ENCODE measurements at places on chromosomes 16 and 17.

GRCh38 chr16:55498101-55498500 is 10.8 kb upstream of the LPCAT2 start:
- no peak for DNase-seq

DNA sequence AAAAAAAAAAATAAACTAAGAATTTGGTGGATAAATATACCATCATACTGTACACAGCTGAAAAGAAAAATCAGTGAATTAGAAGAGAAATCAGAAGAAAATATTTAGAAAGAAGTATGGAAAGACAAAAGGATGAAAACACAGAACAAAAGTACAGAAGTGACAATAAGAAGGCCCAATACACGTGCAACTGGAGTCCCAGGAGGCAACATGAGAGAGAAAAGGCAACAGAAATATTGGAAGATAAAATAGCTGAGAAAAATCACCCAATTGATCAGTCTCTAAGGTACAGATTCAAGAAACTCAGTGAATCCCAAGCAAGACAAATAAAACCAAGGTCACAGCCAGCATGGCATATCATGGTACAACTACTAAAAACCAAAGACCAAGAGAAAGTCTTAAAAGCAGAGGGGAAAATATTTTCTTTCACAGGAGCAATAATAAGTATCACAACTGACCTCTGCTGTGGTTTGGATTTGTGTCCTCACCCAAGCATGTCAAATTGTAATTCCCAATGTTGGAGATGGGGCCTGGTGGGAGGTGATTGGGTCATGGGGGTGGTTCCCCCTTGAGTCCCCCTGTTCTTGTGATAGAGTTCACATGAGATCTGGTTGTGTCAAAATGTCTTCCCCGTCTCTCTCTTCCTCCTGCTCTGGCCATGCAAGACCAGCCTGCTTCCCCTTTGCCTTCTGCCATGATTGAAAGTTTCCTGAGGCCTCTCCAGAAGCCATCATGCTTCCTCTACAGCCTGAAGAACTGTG is 20.2 kb upstream of the ENGASE start:
- no peak for DNase-seq

DNA sequence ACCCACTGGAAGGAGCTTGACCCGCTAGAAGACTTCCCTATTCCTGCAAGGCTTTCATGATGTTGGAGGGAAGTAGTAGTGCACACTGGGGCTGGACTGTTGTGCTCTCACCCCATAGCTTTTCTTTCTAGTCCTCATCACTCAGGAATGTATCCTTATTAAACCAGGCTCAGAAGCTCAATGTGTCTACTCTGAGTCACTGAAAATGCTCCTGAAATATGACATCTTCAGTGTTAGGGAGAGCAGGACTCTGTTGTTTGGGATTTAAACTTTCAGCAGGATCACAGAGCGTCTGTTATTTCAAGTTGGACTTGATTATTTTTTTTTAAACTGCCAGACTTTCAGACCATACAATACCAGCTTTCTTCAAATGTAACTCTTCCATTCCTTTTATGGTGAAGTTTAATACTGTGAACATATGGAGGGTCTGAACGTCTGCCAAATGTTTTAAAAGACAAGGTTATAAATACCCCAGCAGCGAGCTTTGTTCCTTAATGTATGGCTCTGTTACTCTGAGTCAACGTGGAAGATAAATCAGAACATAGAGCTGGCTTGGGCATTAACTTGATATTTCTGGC is 257.5 kb downstream of the CDH11 start:
- no peak for DNase-seq

GRCh38 chr16:82603784-82604411 is 22.9 kb upstream of the CDH13 start:
- no peak for DNase-seq

GRCh38 chr17:56203430-56203829 is 50.2 kb downstream of the ANKFN1 start:
- DNase-seq = no peak

DNA sequence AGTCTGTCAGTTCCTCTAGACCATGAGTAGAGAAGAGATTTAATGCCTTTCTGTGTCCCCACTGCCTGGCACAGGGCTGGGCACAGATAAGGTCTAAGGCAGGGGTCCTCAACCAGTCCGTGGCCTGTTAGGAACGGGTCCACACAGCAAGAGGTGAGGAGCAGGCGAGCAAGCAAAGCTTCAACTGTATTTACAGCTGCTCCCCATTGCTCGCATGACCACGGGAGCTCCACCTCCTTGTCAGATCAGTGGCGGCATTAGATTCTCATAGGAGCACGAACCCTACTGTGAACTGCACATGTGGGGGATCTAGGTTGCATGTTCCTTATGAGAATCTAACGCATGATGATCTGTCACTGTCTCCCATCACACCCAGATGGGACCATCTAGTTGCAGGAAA is 1.8 kb downstream of the B9D1 start:
- DNase-seq = no peak

DNA sequence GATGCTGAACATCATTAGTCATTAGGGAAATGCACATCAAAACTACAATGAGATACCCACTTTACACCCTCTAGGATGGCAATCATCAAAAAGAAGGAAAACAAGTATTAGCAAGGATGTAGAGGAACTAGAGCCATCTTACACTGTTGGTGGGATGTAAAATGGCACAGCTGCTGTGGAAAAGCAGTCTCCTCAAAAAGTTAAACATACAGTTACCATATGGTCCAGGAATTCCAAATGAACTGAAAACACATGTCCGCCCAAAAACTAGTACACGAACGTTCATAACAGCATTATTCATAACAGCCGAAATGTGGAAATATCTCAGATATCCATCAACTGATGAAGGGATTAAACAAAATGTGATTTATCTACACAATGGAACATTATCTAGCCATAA is 7.0 kb downstream of the FBF1 start:
- no peak for DNase-seq

- DNase-seq = no peak
Observed at GRCh38 chr17:2081564-2081963, 26.7 kb downstream of the HIC1 start.

- no peak for DNase-seq
Observed at GRCh38 chr16:89135971-89136765, 35.4 kb upstream of the CDH15 start.

- DNase-seq = peak; percentile 83
Observed at GRCh38 chr17:81514739-81515529, 2.3 kb upstream of the ACTG1 start.
